ENCODE measurements at places on chromosomes 5 and 9.

DNA sequence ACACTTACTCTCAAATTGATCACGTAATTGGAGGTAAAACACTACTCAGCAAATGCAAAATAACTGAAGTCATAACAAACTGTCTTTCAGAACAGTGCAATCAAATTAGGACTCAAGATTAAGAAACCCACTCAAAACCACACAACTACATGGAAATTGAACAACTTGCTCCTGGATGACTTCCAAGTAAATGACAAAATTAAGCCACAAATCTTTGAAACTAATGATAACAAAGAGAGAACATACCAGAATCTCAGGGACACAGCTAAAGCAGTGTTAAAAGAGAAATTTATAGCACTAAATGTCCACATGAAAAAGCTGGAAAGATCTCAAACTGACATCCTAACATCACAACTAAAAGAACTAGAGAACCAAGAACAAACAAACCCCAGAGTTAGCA lies 540.5 kb upstream of the CDH18 start:
- no peak for DNase-seq

DNA sequence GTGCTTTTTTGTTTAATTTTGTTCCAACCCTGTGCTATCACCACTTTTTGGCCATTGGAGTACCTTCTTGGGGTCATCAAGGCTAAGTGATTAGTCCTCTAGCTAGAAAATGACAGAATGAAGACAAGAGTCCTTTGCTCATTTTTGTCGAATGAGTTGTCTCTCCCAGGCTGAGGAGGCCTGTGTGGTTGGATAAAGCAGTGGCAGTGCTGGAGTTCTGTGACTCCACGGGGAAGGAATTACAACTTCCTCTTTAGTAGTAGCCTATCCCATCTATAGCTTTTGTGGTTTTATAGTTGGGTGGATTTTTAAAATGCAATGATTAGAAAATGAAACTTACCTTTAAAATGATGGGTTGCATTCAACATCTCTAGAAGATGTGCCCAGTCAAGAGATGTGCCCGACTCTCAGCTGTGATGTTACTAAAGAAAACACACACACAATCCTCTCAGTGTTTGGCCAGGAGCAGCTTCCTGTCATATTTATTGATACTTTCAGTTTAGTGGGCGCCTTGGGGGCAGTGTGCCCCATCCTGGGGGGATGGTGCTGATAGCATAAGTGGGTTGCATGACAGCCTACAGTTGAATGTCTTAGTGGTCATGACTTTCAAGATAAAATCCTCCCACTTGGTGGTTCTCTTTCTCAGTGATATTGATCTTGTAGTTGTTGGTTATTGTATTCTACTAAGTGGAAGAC lies 11.9 kb downstream of the OTULINL start:
- no peak for DNase-seq

DNA sequence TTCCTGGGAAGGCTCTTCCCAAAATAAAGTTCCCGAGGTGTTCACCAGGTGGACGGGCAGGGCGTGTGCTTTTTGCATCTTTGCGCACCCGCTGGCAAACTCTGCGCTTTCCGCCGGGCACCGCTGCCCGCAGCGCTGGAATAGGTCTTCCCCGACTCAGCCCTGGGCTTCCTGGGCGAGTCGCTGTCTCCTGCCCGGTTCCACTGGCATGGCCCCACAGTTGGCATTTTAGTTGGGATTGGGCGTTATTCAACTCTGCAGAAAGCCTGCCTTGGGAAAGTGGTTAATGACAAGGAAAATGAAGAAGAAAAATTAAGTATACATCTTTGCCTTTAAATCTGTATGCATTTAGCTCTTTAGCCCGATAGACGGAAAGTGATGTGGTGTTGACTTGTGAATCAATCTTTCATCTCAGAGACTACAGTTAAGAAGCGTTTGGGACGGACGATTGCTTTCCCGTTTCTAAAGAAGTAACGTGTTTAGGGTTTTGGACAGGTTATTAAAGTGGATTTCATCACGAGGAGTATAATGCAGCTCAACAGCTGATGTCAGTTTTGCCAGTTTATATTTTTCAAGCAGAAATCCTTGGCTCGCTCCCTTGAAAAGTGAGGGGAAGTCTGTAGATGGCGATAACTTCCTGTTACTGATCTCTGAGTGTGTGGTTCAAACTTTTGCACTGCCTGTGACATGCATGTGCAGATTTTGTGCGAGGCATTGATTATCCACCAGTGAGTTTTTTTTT lies 946 bp downstream of the ADCY2 start:
- DNase-seq: no peak

- DNase-seq: no peak
Observed at GRCh38 chr5:131649161-131649560, 14.1 kb upstream of the RAPGEF6 start.

- DNase-seq: no peak
Observed at GRCh38 chr5:74643111-74643562, 2.6 kb upstream of the ENC1 start.

DNA sequence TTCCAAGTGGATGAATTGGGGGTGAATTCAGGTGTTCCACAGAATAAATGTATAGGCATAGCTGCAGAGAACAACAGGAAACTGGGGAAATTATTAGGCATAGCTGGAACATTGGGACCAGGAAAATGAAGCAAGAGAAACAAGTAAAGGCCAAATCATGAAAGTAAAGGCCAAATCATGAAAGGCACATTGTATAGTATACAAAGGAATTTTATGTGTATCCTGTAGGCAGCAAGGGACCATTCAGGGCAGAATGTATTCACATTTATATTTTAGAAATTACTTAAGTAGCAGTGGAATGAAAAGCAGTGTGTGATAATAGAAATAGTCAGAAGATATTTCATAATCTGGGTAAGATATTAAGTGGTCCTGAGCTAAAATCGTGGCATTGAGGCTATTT lies 127.3 kb upstream of the GRHPR start:
- DNase-seq: no peak

GRCh38 chr9:136247947-136248637 lies 2.5 kb upstream of the QSOX2 start:
- no peak for DNase-seq

DNA sequence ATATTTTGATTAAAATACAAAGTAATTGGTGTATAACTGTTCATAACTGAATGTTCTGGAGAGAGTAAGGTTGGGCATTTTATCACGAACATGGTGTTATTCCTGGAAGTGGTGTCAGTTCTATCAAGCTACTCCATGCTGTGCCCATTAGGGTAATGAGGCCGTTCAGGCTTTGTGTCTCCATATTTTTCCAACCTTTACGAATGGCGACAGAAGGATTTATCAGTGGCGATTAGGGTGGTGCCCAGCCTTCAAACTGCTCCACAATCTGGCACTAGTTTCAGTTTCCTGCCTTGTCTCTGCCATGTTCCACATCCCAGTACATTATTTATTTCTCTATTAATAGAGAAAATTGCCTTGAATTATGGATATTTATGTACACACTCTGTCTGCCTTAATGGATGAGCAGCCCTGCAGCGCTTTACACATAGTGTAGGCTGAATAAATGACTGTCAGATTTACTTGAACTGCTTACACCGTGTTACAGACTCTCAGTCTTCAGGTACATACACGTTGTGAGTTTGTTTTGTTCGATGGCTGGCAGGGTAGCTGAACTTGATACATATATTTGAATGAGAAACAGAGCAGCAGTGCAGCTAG lies 23.9 kb upstream of the TMC1 start:
- no peak for DNase-seq

DNA sequence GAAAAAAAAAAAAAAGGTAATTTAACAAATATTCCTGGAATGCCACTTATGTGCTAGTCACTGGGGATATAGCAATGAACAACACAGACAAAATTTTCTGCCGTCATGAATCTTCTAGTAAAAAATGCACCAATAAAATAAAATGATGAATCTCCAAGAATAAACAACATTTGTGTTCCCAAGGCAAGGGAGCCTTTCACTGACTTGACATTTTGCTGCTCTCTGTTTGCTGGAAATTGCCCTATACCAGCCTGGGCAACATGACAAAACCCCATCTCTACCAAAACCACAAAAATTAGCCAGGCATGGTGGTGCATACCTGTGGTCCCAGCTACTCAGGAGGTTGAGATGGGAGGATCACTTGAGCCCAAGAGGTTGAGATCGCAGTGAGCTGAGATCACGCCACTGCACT lies 64.5 kb upstream of the ERBIN start:
- DNase-seq: no peak

GRCh38 chr5:172795318-172795977 lies 24.5 kb upstream of the DUSP1 start:
- DNase-seq: no peak

GRCh38 chr9:86122311-86122710 lies 23.0 kb upstream of the GOLM1 start:
- no peak for DNase-seq

DNA sequence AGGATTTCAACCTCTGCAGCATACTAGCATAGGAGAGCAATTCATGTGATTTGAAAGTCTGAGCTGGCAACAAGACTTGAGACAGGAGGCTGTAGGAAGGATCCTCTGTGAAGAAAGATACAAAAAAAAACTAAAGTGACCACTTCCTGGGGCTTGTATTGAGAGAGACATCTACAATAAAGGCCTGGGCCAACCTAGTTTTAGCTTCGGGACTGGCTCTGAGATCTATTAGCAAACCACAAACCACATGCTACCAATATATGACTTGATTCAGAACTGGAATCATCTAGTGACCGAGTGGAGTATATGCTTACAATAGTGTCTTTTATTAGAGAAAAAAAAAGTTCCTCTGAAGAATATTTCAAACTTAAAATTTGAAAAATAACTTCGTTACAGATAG lies 1448.9 kb upstream of the CDH6 start:
- no peak for DNase-seq
